ENCODE measurements at places on chromosomes 2 and 18.

DNA sequence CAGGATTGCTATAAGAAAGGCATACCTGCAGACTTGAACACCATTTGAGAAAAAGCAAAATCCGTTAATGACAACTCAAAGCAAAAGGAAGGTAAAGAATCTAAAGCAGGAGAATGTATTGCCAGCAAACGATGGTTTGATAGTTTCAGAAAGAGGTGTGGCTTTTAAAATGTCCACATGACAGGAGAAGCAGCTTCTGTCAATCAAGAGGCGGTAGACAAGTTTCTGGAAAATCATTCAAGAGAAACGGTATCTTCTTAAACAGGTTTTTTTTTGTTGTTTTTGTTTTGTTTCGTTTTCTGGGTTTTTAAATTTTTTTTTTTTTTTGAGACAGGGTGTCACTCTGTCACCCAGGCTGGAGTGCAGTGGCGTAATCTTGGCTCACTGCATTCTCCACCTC is 13.8 kb downstream of the CLEC4F start:
- DNase-seq, result no peak

DNA sequence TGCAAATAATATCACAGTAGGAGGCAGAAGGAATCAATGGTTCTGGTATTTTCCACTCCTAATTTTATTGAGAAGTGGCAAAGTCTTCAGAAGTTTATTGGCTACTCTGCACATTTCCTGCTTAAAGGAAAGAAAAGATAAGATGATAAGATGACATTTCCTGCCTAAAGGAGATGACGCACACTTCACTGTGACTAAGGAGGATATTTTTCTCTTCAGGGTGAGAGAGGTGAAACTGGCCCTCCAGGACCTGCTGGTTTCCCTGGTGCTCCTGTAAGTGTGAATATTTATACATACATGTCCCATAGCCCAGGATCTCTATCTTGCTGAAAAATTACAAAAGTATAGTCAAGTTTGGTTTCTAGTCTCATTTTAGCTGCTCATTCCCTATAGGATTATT is 27.9 kb downstream of the COL3A1 start:
- no peak for DNase-seq

DNA sequence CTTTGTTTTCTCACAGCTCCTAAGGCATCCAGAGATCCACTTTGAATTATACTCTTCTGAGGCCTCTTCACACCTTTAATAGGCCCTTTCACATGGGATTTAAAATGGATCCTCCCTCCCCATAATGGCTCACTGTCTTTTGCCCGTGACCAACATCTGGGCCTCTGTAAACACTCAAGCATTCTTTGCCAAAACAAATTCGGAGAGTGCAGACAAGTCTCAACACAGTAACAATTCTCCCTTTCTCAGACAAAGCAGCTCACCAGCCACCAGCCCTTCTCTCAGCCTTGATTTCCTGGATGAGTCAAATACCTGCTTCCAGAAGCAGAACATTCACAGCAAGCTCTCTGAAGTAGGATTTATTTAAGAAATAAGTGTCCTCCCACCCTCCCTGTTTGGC is 14.0 kb upstream of the IMP4 start:
- DNase-seq, result no peak

- no peak for DNase-seq
Observed at GRCh38 chr2:133431289-133431688, 137.0 kb downstream of the NCKAP5 start.

DNA sequence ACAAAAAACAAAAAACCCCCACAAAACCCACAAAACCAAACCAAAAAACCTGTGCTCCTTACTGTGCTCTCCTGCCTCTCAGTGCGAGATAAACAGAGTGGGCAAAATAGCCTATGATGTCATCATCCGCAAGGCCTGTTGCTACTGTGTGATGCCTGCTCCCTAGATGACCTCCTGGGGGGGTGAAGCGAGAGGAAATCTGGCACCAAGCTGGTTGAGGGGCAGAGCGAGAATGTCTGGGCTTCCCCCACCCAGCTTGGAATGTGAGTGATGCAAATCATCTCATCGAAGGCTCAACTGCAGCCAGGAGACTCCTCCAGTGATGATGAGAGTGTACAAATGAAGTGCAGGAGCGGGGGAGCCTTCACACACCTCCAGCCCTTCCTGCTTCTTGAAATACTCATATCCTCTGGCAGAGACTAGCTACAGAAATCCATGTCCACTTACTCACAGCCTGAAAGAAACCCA is 57.7 kb upstream of the MAP4K3 start:
- DNase-seq, result no peak
